ENCODE measurements at places on chromosomes 1 and 21.

DNA sequence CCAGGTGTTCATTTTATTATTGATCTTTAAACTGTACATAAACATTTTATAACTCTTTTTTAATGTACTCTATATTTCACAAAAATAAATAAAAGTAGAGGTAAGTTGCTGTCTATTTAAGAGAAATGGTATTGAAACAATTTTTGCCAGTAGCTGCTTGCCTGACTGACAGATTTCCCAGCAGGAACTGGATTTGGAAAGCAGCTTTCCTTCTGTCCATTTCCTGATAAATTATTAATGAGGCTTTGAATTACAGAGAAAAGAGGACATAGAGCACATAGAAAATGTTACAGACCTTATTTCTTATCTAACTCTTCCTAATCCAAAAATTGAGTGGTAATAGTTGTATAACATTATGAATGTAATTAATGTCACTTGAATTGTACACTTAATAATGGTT lies 79.7 kb upstream of the BCL10 start:
- DNase-seq: no peak

DNA sequence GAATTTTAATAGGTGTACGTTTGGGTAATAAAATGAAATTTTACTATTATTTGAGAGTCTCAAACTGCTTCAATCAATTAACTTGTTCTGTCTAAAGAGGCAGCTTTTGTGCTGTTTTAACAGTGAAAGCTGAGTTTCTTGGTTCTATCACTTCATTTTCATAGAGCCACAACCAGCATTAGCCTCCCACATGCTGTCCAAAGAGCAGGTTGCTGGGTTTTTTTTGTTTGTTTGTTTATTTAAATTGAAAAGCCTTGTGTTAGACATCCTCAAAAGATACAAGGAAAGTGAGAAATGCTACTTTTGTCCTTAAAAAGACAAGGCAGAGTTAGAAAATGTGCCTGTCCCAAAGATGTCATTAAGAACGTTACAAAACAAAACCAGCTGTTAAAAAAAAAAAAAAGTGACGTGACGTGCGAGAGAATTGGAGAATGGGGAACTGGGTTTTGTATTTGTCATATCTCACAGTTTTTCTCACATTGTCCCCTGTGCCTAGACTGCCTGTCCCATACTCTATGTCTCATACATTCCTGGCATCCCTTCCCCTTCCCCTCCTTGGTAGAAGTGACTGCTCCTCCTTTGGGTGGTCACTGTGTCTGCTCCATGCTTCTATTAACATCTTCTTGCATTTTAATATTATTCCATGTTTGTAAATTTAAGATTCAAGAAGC lies 63.1 kb upstream of the CD34 start:
- no peak for DNase-seq

DNA sequence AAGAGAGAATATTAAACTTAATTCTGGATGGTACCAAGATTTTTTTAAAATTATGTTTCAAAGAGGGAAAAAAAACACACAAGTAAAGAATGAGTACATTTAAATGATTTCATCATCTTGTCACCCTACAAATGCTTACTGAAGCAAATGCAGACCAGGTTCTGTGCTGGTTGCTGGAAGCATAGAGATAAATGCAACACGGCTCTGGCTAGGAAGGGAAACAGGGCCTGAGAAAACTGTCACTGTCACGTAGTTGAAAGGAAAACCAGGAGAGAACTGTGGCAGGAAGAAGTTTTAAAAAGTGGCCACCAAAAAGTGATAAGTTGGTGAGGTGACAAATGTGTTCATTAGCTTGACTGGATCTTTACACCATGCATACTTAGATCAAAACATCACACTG lies 336.9 kb upstream of the NFIA start:
- DNase-seq: no peak

- no peak for DNase-seq
Observed at GRCh38 chr1:14184454-14184853, 414.0 kb upstream of the KAZN start.

GRCh38 chr1:227778401-227778947 lies 37.0 kb upstream of the PRSS38 start:
- DNase-seq: no peak

- DNase-seq: no peak
Observed at GRCh38 chr1:50591598-50591997, 168.4 kb upstream of the DMRTA2 start.

DNA sequence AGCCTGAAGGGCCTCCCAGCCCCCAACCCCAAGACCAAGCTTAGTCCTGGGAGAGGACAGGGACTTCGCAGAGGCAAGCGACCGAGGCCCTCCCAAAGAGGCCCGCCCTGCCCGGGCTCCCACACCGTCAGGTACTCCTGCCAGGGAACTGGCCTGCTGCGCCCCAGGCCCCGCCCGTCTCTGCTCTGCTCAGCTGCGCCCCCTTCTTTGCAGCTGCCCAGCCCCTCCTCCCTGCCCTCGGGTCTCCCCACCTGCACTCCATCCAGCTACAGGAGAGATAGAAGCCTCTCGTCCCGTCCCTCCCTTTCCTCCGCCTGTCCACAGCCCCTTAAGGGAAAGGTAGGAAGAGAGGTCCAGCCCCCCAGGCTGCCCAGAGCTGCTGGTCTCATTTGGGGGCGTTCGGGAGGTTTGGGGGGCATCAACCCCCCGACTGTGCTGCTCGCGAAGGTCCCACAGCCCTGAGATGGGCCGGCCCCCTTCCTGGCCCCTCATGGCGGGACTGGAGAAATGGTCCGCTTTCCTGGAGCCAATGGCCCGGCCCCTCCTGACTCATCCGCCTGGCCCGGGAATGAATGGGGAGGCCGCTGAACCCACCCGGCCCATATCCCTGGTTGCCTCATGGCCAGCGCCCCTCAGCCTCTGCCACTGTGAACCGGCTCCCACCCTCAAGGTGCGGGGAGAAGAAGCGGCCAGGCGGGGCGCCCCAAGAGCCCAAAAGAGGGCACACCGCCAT lies 21.9 kb upstream of the ARF1 start:
- DNase-seq: peak; percentile 76

- DNase-seq: no peak
Observed at GRCh38 chr1:6489383-6489765, 2.1 kb downstream of the PLEKHG5 start.
